ENCODE measurements at places on chromosomes 1 and 21. TPM values are rescaled to one million over a fixed set of nuclear protein-coding genes. Genes with fewer than 3 reads are reported as not detected.

The PIK3CD gene
- 6.2 TPM for total RNA-seq

The PAX7 gene
- total RNA-seq: not detected

The CELA3B gene
- not detected for total RNA-seq

The RNU1-1 gene
- under 0.01 TPM for total RNA-seq

The DFFB gene
- 10.5 TPM for total RNA-seq

The RNF186 gene
- 0.12 TPM for total RNA-seq

The FGR gene
- not detected for total RNA-seq

The OR2AK2 gene
- total RNA-seq: 0.25 TPM

The GPR153 gene
- total RNA-seq: 3.0 TPM

All from uterine smooth muscle cell (primary cell).